ENCODE measurements at places on chromosomes 4 and X.

DNA sequence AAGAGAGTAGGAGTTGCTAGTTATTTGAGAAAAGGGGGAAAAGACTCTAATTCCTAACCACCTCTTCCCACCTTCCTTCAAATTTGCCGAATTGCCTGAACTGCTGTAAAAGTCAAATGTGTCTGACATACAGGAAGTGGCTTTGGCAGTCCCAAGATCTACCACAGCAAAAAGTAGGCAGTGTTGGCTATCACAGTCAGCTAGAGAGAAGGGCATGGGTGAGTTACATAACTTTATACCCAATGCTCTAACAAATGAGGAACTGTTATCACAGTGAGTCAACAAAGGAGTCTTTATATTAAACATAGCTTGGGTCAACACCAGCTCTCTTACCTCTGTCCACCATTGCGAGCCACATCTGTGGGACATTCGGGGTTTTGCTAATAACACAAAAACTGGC is 2.4 kb upstream of the MBNL3 start:
- DNase-seq, result no peak

DNA sequence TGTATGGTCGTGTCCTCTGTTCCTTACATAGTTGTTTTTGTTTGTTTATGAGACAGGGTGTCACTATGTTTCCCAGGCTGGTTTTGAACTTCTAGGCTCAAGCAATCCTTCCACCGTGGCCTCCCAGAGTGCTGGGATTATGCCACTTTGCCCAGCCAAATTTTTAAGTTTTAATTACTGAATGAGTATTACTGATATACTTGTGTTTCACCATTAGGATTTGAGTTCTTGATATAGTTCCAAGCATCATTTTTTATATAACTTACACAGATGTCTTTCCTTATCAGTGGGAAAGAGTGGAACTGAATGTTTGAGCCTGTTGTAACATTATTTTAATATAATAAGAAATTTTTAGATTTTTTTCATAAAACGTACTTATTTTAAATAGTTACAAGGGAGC is 20.4 kb downstream of the TMEM165 start:
- DNase-seq, result no peak

GRCh38 chr4:4383085-4383484 is 3.8 kb upstream of the NSG1 start:
- no peak for DNase-seq

DNA sequence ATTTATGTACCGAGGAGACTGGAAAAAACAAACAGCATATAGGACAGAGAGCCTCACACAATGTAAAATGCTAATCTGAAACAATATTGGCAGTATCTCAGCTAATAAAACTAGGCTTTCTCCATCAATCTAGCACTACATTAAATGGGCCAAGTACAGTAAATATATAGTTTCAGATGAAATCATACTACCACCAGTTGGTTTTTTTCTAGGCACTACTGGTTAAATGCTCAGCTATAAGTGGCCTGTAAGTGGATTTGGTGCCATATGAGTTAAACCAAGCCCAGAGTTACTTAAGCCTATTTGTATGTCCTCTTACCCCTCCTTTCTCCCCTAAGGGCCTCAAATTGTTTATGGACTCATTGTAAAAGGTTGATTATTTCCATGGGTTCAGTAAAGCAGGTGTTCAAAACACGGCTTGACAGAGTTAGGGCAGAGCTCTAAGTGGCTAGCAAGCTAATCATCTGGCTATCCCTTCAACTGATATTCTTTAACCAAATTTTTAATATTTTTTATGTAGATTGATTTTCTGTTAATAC is 57.5 kb downstream of the FAM13A start:
- DNase-seq, result no peak

- DNase-seq, result no peak
These were observed 219.4 kb upstream of the ZC4H2 start for GRCh38 chrX:65195621-65196020.

DNA sequence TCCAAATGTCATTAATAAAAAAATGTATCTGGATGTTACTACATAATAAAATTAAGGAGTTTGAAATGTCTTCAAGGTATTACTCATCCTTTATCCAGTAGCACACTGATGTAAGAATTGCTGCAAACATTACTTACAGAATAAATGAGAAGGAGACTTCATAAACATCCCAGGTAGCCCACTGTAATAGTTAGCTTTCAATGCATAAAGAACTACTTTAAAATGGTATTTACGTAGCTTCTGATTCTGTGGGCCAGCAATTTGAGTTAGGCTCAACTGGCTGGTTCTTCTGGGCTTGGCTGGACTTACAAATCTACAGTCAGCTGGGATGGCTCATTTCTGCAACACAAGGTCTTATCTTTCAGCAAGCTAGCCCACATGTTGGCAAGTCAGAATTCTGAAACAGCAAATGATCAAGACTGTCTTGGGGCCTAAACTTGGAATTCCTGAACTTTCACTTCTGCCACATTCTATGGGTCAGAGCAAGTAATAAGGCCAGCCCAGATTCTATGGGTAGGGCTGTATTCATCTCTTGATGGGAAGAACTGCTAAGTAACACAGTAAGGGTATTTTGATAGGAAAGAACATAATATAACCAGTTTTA is 522.5 kb downstream of the IQCM start:
- no peak for DNase-seq

GRCh38 chrX:129813662-129814368 is 29.9 kb downstream of the ZDHHC9 start:
- no peak for DNase-seq

DNA sequence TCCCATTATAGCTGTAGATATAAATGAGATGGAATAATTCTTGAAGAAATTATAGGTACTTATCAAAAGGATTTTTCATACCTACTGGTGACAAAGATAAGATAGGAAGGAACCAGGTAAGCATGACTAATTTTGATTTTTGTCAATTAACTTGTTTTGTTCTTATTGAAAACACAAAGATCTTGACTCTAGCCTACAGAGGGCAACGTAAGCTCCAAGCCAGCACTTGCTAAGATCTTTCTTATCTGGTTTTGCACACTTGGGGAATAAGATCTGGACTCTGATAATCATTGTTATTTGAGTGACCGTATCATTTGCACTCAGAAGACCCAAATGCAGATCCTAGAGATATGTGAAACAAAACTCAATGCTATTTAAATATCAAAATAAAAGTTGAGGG is 223.4 kb downstream of the VEGFC start:
- no peak for DNase-seq

- no peak for DNase-seq
These were observed 285.6 kb downstream of the GPAT3 start for GRCh38 chr4:83821493-83821892.

DNA sequence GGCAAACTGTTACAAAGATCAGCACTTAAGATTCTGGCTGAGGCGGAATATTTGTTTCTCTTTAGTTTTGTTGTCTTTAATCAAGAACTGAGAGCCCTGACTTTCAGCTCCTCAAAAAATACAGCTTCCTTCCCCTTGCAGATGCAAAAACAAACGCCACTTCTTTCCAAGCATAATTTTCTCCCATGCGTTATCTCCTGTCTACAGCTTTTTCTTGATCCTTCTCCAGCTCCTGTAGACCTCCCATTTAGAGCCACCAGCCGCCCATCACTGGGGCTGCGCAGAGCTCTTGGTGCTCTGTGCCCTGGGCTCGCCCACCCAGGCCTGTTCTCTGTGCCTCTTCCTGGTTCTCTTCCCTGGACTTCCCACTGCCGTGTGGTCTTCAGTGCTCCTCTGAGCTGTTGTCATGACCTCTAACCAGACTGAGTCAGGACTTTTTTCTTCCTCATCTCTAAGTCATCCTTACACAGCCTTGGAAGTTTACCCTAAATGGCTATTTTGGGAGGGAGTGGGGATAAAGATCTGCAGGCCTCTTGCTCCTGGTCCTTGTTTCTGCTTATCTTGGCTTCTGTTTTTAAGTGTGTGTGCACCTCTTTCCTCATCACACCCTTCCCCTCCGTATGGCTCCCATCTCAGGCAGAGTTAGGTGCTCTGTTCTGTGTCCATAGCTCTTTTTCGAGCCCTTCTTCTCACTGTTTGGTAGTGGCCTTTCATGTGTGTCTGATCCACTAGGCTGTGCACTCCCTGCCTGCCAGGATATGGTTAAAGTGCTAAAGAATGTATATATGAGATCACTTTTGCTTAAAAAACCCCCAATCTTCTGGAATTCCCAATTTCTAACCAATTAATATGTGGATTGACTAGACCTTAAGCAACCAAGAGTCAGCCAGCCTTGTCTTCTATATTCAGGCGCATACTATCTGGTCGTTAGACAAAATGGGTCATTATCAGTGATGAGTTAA is 122.5 kb downstream of the PTTG2 start:
- no peak for DNase-seq

DNA sequence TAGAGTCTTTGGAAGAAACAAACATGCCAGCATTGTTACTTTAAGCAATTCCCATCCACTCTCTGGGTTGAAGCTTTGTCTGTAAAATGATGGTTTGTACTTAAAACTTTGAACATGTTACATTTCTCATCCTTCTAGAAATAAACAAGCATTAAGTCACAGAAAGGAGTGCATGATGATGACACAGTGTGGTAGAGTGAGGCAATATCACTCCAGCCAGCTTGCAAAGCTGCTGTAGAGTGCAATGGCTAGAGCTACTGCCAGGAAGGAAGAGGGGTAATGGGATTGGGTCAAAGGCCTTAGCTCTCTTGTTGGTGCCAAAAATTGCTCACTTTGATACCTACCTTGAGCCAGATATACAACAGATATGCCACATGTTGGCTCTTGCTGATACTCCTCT is 12.3 kb upstream of the ENOX2 start:
- no peak for DNase-seq

GRCh38 chr4:175215657-175216056 is 297.5 kb downstream of the ADAM29 start:
- no peak for DNase-seq

Measured in stimulated activated CD4-positive, alpha-beta T cell treated with anti-CD3 and anti-CD28 coated beads, Interleukin-1b, Interleukin-23, amount 100 ng/mL, for 4 hours (primary cell).